ENCODE measurements at places on chromosomes 1 and 21.

DNA sequence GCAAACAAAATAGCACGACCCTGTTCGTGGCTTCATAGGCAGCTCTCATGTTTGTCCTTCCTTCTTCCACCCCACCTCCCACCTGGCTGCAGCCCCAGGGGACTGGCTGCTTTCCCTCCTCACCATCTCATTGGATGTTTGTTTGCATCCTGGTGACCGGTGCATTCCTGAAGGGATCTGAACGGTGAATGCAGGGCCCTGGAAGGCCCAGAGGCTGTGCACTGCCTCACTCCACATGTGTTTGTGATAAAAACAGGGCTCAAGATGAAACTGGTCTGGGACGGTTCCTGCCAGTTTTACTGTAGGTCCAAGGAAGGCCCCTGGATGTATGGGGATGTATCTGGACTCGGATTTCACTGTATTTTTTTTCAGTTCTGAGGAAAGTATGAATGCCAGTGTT, 42.8 kb downstream of the CNN3 start:
- DNase-seq = no peak

DNA sequence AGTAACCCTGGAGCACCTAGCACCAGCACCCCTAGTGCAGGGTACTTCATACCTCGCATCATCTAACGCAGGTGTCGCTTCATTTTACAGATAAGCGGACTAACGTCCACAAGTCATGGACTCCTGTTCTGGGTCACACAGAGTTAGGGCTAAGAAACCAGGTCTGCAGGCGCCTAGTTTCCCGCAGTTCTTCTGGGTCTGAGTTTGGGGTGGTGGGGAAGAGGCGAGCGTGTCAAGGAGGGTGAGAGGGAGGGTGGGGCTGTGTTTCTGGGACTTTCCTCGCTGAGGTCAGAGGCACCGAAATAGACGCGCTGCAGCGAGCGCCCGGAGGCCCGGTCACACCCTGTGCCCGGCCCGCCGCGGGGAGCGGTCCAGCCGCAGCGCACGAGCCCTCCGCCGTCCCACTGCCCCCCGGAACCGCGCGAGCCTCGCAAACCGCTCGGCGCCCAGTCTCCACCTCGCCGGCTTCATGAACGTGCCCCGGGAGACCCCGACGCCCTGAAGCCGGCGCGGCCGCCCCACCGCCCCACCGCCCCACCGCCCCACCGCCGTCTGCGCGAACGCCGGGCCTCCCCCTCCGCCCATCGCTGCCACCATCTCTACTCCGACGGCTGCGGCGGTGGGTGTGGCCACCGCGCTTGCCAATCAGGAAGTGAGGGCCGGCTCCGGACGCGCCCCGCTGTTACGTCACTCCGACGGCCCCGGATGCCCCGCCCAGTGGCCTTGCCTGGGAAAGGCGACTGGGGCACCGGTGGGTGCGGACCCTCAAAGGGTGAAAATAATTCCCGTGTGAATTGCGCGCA, 12.3 kb downstream of the IFI6 start:
- peak; percentile 91 for DNase-seq

- no peak for DNase-seq
Observed at GRCh38 chr1:106675558-106675957, 380.9 kb upstream of the PRMT6 start.

- peak; percentile 67 for DNase-seq
Observed at GRCh38 chr21:42218836-42219605, at the start of gene ABCG1. Gene ABCG1, plus strand, starts transcription at chr21:42219140. Its CDS starts 123 bp downstream, at chr21:42219263.

DNA sequence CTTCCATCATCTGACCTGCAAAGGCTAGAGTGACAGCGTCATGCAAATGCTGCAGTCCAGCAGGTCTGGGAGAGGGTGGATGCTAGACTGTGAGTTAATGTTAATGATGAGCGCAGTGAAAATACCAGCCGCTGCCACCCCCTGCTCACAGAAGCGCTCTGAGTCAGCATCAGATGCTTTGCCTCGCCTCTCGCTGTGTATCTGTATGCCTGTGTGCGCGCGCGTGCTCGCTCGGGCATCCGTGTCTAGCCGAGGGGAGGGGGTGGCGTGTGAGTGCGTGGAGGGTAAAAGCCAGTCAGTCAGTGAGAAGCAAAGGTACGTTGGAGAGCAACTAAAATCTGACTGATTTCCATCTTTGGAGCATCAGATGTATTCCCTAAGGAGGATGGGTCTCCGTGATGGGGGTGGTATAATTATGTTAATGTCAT, 858.7 kb downstream of the USP25 start:
- DNase-seq = no peak

DNA sequence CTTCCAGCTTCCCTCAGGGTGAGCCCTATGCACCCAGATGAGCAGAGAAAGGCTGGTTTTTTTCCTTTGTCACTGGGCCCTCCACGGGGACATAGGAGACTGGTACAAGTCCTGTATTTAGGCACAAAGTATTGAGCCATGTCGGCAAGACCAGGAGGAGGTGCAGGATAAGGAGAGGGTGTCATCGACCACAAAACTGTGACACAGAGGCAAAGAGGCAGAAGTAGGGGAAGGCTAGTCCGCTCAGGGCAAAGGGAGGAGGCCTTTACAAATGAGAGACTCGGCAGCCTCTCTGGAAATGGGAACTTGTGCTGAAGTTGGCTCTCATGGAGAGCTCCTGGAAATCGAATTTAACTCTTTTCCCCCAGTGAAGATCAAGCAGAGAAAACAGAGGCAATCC, 70.7 kb upstream of the CAMK1G start:
- no peak for DNase-seq

GRCh38 chr1:167462341-167462740, 56.0 kb downstream of the CD247 start:
- no peak for DNase-seq
